ENCODE measurements at places on chromosomes 16 and 17.

GRCh38 chr17:73782641-73783381, 138.6 kb upstream of the SDK2 start:
- no peak for DNase-seq

- no peak for DNase-seq
Observed at GRCh38 chr17:65677932-65678331, 116.5 kb upstream of the AXIN2 start.

GRCh38 chr16:4803898-4804762, 1.7 kb upstream of the ROGDI start:
- DNase-seq, result no peak

- no peak for DNase-seq
Observed at GRCh38 chr17:82810644-82811430, 29.0 kb downstream of the ZNF750 start.

DNA sequence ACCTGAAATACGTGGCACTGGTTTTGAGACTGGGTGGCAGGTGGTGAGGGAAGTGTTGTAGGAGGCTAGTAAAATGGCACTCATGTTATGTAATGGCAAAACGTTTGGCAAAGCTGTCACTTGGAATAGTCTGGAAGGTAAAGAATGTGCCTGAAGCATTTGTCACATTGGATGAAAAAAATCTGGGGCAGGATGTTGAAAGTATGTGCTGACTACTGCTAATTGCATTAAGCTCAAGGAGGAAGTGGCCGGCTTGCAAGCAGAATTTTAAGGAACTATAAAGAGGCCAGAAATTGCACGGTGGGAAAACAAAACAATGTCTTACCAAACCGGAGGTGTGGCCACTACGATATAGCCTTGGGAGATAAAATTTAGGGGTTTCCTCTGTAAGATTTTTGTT, 26.6 kb upstream of the NLRP1 start:
- no peak for DNase-seq

DNA sequence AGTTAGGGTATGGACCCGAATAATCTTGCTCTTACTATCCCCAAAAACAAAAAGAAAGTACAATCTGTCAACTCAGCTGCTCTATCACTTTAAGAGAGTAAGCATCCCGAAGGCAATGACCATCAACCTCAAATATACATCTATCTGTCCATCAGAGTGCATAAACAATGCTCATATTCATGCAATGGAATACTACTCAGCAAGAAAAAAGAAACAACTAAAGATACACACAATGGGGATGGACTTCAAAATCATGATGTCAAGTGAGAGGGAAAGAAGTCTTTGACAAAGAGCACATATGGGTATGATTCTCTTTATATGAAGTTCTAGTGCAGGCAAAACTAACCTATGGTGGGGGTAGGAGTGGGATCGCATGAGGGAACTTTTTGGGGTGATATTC, 9.5 kb downstream of the MYO18A start:
- DNase-seq, result no peak

DNA sequence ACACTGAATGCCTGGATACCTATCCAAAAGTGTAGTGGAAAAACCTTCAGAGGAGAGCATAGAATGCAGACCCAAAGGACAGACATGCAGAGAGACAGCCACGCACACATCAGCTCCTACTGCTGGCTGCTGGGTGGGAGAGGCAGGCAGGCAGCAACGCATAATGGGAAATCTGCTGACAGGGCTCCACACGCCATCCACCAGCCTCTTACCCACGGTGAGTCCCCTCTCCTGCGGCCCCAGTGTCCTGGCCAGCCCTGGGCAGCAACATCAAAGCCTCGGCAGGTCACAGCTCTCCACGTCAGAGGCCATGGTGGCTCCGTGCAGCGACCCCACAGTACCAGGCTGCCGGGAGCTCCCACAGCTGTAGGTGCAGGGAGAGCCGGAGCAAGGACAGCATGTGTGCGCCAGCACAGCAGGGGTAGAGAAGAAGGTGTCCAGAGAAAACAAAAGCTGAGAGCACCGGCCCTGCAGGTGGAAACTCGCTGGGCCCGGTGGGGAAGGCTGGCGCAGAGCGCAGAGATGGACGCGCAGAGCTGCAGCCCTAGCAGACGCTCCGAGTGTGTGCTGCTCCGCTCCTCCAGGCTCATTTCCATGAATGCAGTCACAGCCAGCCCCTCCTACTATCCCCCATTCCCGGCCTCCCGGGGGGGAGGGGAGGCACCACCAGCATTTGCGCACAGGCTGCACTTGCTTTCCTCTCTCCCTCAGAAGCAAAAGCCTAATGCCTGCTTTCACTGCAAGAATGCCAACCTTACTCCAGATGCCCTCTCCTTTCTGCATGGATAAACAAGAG, 58.9 kb downstream of the CYTH1 start:
- no peak for DNase-seq

- peak; percentile 56 for DNase-seq
Observed at GRCh38 chr16:31458073-31458843, 1.0 kb upstream of the ARMC5 start.

GRCh38 chr17:82668631-82669099, 20.4 kb upstream of the WDR45B start:
- DNase-seq, result peak; percentile 34

DNA sequence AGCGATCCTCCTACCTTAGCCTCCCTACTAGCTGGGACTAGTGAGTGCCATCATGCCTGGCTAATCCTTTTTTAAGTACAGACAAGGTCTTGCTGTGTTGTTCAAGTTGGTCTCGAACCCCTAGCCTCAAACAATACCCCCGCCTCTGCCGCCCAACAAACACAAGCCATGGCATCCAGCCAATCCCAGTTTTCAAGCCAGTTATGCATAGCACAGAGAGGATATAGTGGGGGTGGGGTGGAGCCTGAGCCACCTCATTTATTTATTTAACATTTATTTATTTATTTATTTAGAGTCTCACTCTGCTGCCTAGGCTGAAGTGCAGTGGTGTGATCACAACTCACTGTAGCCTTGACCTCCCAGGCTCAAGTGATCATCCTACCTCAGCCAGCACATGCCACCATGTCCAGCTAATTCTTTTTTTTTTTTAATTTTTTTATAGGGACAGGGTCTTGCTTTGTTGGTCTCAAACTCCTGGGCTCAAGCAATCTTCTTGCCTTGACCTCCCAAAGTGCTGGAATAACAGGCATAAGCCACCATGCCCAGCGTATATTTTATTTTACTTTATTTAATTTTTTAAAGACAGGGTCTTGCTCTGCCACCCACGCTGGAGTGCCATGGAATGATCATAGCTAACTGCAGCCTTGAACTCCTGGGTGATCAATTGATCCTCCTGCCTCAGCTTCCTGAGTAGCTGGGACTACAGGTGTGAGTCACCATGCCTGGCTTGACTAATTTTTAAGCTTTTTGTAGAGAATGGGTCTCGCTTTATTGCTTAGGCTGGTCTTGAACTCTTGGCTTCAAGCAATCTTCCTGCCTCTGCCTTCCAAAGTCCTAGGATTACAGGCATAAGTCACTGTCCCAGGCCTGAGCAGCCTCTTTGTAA, 26.2 kb upstream of the KLHL11 start:
- no peak for DNase-seq

GRCh38 chr16:64242492-64242891, 879.4 kb downstream of the CDH11 start:
- no peak for DNase-seq

DNA sequence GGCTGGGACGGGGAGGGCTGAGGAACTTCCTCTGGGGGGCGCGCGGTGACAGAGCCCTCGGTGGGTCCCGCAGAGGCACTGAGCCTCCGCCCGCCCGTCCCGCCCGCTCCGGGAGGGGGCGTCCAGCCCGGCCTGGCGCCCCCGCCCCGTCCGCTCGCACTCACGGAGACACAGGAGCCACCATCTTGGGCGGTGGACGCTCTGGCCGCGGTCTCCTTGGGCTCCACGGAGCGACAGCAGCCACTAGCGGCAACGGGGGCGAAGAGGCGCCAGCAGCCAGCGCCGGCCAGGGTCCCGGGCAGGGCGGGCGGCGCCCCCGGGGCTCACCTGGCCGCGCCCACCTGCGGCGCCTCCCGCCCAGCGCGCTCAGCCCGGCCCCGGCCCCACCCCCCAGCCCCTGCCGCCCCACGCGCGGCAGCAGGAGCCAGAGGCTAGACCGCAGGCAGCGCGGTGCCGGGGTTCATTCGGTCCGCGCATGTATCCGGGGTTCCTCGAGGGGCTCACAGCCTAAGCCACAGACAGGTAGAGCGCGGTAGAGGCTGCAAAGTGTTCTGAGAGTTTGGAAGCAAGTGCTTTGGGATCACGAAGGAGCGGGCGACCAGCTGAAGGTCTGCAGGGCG, at the start of gene C17orf113:
TSS of gene C17orf113 (minus strand) at position 209 of the 620 bp plus-strand sequence. CDS start 7,225 bp downstream, outside the sequence.
- DNase-seq, result no peak

GRCh38 chr17:62140836-62141235, 75.8 kb upstream of the MED13 start:
- no peak for DNase-seq

All from memory B cell (primary cell).